GM04503 (cell line): ENCODE measurements at places on chromosomes 2 and 18.

DNA sequence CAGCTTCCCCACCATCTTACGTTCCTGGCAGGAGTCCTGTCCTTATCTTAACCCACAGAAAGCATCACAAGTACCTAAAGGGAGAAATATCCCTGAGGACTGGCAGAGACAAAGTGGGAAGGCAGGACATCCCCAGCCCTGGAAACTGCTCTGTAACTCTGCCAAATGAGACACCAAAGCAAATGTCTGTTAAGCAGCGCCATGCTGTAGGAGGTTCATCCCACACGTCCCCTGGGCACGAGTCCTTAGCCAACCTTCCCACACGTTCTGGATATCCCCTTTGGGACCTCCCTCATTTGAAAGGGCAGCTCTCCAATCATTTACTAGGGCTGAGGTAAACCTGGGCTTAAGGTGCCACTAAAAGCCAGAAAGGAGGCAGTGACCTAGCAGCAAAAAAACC is 207.2 kb downstream of the ATAD2B start:
- DNase-seq = no peak

GRCh38 chr18:47912794-47913585 is 17.5 kb downstream of the SMAD2 start:
- no peak for DNase-seq

- DNase-seq = no peak
These were observed 181.5 kb upstream of the ACVR2A start for GRCh38 chr2:147663153-147663961.

- no peak for DNase-seq
These were observed 32.1 kb downstream of the TOGARAM2 start for GRCh38 chr2:29013057-29013780.

GRCh38 chr2:156300337-156300736 is 32.2 kb downstream of the NR4A2 start:
- DNase-seq = no peak

- no peak for DNase-seq
These were observed 35.6 kb upstream of the FBXO11 start for GRCh38 chr2:47941936-47942335.

GRCh38 chr2:239804161-239805042 is 220.7 kb downstream of the NDUFA10 start:
- no peak for DNase-seq

GRCh38 chr2:26534865-26535662 is 57.1 kb upstream of the OTOF start:
- DNase-seq = no peak

DNA sequence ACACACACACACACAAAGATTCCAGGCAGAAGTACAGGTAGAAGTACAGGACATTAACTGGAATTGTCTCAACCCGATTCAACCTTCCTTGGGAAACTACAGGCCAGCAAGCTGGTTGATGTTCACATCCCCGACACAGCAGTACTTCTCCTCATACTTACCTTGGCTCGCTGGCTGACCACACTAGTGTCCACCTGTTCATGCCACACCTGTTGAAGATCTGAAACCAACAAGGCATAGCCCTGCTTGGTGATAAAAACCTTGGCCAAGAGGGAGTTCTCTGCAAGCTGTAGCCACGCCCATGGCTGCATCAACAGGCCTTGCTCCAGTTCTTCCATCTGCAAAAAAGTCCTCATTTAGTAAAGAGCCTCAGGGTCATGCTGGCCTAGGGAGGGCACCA is 2.6 kb downstream of the NHEJ1 start:
- no peak for DNase-seq

GRCh38 chr2:120995152-120995551 is 259.5 kb downstream of the GLI2 start:
- DNase-seq = no peak
